Skin of body (tissue), 3 donors: ENCODE measurements at places on chromosomes 3 and 15.

GRCh38 chr3:58387650-58388546, 45.7 kb downstream of the PDHB start:
- peak; percentile 73 for DNase-seq

DNA sequence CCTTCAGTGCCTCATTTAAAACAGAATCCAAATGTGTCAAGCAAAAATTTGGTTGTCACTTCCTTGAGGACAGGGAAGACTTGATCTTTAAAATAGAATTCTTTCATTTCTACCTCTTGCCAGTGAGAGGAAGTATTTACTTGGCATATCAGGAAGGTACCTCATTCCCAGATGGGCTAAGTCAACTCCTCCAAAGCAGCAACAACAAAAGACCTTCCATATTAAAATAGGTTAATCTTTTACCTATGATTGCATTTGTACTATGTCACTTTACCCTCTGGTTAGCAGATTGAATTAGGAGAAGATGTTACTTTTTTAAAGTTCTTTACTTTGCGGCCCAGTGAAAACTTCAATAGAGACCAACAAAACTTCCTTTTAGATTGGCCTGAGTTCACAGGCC, 462.1 kb upstream of the ADAMTS9 start:
- no peak for DNase-seq

- DNase-seq = no peak
Observed at GRCh38 chr3:23071296-23071695, 131.8 kb upstream of the UBE2E2 start.

GRCh38 chr3:193974191-193974652, 161.7 kb upstream of the HES1 start:
- no peak for DNase-seq

- DNase-seq = no peak
Observed at GRCh38 chr3:156598413-156598812, 43.5 kb upstream of the SSR3 start.

GRCh38 chr15:46365572-46365971, 730.7 kb downstream of the SQOR start:
- DNase-seq = peak; percentile 54

- DNase-seq = no peak
Observed at GRCh38 chr15:63292241-63292640, 14.8 kb downstream of the APH1B start.

DNA sequence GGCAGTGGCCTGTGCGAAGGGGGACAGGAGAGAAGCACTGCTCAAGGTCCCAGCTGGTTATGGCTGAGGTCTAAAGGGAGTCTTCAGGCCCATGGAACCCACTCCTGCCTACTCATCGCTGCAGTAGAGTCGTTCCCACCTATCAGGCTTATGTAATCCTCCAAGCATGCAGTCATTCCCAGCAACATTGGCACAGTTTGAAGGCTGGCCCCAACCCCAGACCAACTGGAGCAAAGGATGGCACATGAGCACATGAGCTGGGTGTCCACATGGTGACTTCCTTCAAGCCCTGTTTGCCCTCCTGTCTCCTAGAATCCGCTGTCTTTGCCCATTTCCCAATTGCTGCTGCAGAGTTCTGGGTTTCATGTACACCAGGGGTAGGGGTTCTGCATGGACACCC, 60.5 kb upstream of the FGD5 start:
- no peak for DNase-seq

DNA sequence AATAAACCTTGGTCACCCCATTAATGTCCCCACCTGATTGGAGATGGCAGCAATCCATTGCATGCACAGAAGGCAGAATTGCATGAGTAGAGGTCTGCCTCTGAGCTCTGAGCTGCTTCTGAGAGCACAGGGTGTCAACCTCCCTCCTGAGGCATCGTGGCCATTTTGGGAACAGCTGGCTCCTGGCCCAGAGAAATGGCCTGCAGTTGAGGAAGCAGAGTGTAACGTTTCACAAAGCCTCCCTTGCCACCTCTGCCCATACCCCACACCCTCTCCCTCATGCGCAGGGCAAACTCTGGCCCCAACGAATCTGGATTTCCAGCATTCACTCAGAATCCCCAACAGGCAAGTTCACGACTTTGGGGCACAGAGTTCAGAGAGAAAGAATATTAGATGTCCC, 198.9 kb downstream of the ADAMTS9 start:
- DNase-seq = no peak

- DNase-seq = no peak
Observed at GRCh38 chr3:106033654-106034053, 164.8 kb upstream of the CBLB start.

- DNase-seq = no peak
Observed at GRCh38 chr3:138472141-138472825, 37.9 kb downstream of the ESYT3 start.

DNA sequence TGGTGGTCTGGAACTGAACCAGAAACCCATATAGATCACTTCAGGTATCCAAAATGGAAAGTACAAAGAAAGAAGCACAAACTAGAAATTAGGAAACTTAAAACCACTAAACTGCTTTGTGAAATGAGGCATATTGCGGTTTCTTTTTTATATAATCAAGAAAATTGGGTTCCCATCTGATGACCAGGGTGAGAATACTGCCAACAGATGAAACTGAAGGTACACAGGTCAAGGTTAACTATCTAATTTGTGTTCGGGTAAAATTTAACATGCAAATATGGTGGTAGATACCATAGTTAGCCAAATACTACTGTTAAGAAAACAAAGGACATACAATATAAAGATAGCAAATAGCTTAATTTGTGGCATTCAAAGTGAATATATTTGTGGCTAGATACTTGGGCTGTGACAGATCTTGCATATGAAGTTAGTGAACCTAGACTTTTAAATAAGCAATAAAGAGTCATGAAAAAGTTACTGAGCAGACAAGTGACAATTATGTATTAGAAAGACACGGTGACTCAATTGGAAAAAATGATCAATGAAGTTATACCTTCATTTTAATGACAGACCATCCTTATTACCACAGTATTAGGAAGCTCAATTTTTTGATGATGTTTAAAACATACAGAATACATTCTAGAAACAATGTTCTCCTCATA, 127.4 kb downstream of the NR2E3 start:
- DNase-seq = no peak

GRCh38 chr15:49083401-49084284, 37.4 kb upstream of the SECISBP2L start:
- DNase-seq = peak; percentile 67

DNA sequence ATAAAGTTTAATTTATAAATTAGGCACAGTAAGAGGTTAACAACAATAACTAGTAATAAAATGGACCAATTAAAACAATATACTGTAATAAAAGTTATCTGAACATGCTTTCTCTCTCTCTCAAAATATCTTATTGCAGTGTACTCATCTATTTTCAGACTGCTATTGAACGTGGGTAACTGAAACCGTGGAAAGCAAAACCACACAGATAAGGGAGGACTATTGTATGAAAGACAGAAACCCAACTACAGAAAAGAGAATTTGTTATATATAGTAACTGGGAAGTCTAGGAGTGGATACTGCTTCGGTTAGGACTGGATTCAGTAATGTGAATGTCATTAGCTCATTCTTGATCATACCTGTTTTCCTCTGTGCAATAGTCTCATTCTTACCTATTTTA, 119.3 kb upstream of the DAZL start:
- DNase-seq = no peak

GRCh38 chr3:170321321-170322034, 36.0 kb upstream of the SKIL start:
- DNase-seq = no peak
